ENCODE measurements at places on chromosomes 1 and 21.
A peak's percentile ranks its signal among the peaks of the same experiment; 100 is the strongest.

- no peak for DNase-seq
Observed at GRCh38 chr1:69914976-69915765, 290.2 kb downstream of the LRRC40 start.

- DNase-seq: no peak
Observed at GRCh38 chr1:89391686-89392085, 27.8 kb downstream of the GBP6 start.

DNA sequence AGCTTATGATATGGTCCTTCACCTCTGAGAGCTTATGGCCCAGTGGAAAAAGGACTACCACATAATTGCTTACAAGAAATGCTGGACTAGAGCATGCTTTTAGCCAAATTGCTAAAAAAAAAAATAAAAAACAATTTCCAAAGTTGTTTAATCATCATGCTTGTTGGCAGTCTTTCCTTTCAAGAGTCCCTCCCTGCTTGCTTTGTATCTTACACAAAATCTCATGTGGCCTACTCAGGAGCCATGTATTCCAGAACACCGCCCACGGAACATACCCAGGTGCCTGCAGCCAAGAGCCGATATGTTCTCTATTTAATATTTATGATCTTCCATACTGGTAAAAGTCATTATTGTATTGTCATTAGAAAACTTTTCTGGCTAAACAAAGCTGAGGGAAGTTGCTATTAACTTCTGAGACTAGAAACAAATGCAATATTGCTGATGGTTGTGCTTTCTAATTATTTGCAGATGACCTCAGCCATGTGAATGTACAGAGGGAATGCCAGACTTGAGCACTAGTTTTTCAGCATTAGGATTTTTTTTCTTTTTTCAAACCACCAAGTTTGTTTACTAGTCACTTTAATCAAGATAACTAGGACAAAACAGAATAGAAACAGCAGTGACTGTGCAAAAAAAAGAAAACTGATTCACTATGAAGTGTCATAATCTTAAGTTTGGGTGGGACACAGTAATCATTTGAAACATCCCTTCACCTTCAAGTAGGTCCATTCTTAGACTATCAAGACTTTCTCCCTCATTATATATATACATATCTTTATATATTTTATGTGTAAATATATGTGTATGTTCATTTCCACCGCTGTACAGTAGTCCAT is 129.3 kb upstream of the GORAB start:
- no peak for DNase-seq

DNA sequence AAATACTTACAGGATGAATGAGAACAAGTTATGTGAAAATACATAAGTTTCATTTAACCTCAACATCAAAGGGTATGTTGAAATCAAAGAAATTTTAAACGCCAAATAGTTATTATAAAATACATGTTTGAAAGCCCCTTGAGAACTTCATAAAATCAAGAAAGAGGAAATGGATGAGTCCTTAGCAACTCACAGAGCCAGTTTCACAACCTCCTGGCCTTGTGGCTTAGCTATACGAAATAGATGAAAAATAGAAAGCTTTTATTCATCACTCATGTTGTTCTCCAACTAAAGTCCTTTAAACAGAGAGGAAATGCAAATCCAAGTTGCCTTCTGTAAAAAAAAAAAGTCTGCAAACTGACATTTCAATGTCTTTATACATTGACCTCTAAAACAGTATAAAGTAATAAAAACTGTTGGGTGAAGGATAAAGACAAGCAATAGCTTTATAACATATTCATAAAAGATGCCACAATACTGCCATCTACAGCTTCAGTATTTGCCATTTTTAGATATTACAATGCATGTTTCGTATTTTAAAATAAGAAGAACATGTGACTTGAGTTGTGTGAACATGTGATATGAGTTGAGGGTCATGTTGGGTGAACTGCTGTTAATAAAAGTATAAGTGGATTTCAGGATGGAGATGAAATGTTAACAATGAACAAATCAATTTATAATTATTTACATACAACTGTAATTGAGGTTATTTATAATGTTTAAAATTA is 847.8 kb downstream of the MRPL39 start:
- DNase-seq: no peak

GRCh38 chr21:29186246-29186645 is 55.8 kb downstream of the MAP3K7CL start:
- no peak for DNase-seq

GRCh38 chr21:33047231-33047630 is 21.5 kb downstream of the OLIG2 start:
- no peak for DNase-seq

- DNase-seq: no peak
Observed at GRCh38 chr1:217026531-217026930, 303.3 kb upstream of the ESRRG start.

- no peak for DNase-seq
Observed at GRCh38 chr1:40058453-40059337, 18.2 kb downstream of the CAP1 start.

DNA sequence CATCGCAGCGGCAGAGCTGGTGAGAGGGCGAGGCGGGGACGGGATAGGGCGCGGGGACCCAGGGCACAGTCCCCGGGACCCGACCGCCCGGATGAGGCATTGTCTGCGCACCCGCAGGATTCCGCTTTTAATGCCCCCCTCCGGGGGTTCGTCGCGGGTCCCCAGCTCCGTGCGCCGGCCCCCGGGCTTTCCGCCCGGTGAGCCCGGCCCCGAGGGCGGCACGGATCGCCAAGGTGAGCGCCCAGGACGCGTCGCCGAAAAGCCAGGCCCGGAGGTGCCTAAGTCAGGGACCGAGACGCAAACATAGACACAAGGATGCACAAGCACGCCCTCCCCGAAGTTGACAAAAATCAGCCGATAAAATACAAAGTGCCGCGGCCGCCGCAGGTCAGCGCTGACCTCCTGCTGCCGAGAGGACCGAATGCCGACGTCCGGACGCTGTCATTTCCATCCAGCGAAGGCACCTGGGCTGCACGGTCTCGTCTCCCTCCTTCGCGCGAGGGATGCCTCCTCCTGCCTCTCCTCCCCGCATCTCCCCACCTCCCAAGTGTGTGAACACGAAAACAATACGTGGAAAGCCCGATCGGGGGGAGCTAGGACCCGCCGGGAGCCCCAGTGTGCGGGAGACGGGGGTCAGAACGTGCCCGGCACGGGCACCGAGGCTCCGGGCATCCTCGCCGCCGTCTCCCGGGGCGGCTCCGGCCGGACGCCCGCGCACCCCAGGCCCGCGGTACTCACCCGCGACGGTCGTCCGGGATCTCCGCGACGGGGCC is 101.1 kb upstream of the SOD1 start:
- DNase-seq: no peak

DNA sequence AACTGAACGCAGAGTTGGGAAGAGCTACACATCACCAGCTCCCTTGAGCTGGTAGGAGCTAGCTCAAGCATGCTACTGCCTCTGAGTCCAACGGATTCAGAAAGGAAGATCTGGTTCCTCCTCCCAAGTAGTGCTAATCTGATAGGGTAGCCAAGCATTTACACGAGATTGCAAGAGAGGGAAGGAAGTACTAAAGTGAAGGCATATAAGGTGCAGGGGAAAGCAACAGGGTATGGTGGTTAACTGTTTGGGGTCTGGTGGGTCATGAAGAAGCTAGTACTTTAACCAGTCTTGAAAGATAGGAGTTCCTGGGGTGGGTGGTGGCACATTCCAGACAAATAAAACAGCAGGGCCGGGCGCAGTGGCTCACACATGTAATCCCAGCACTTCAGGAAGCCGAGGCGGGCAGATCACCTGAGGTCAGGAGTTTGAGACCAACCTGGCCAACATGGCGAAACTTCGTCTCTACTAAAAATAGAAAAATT is 20.2 kb upstream of the ZNF436 start:
- DNase-seq: no peak

DNA sequence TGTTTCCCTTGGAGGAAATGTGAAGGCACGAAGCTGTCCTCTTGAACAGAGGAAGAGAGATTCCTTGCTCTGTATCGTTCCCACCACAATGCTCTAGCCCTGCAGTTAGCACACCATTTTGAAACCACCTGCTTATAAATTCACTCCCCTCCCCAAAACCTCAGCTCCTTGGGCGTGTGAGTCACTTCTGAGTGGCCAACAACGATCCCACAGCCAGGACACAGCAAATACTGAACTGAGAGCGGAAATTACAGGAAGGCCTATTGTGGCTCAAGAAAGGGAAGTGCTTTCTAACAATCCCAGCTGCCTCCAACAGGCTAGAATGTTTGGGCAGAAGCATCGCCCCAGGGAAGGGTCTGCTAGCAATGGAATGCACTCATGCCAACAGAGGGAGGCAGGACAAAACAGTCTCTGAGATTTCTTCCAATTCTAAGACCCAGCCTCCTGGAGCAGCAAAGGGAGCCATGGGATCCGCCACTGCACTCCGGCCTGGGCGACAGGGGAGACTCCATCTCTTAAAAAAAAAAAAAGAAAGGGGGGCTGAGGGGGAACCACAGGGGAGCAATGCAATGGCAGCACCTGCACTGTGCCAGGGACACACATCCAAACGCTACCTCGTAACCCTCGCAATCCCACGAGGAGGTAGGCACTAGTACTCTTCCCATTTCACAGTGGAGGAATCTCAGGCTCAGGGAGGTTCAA is 1.9 kb downstream of the TMEM53 start:
- peak; percentile 78 for DNase-seq

- no peak for DNase-seq
Observed at GRCh38 chr1:56287721-56288120, 291.6 kb downstream of the PLPP3 start.

- DNase-seq: no peak
Observed at GRCh38 chr21:46008893-46009621, 27.5 kb downstream of the COL6A1 start.

DNA sequence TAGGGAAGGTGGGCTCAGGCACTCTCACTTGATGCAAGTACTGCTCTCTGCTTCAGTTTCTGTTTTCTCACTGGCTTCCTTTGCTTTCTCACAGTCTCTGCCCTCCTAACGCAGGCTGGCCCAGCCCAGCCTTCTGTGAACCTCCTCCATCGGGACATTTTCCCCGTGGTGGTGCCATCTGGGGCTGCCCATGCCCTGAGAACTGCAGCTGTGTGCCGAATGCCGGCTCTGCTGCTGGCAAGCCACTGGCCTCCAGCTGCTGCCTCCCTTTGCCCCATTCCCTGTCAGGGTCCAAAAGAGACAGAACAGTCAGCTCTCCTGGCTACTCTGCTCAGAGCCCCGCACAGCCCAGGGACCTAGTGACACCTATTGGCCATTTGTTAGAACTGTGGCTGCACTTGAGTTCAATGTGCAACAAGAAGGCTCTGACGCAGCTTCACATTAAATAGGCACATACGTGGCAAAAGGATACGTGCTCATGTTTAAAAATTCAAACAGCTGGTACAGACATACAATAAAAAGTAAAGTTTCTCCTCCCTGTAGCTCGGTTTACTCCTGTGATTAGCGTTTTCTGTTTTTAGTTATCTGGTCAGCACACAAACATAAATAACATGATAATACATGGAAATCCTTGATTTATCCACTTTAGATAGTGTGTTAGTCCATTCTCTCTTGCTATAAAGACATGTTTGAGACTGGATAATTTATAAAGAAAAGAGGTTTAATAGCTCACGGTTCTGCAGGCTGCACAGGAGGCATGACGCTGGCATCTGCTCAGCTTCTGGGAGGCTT is 46.6 kb downstream of the FCRL5 start:
- DNase-seq: peak; percentile 89

DNA sequence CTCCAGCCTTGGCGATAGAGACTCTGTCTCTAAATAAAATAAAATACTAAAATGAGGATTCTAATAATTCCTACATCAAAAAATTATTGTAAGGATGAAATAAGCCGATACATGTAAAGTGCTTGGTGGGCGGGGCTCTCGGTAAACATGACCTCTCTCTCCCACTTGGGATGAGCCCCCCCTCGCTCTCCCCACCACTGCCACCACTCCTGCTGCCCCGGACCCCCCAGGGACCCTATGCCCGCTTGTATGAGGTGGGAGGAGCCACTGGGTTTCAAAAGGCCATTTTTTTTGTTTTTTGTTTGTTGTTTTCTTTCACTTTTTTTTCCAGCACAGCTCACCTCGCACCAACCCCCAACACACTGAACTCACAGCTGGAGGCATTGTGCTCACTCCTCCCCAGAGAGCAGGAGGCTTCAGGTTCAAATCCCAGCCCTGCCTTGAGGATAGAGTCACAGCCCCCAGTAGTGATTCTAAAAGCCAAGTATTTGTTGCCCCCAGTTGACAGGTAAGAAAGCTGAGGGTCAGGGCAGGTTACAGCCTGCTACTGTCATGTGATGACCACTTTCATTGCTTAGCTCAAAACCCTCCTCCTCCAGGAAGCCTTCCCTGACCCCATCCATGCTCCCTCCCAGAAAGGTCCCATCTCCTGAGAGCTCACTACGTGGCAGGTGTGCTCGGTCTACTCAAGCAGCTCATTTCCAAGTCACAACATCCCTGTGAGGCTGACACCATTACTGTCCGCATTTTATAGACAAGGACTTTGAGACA is 4.2 kb downstream of the SDC3 start:
- no peak for DNase-seq

DNA sequence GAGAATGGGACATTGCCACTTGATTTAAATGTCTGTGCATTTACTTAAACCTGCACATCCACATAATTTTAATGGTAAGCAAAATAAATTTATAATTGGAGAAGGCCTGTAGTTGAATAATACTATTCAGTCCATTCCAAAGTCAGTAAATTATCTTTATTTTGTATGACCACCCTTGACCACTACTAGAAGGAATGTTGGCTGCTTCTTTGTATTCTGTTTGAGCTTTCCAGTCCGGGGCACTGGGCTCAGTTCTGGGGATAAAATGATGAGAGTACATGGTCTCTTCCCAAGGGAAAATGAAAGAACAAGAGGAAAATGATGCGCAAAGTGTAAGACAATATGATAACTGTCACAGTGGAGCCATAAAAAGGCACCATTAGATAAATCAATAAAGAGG is 98.9 kb downstream of the CRB1 start:
- DNase-seq: no peak

DNA sequence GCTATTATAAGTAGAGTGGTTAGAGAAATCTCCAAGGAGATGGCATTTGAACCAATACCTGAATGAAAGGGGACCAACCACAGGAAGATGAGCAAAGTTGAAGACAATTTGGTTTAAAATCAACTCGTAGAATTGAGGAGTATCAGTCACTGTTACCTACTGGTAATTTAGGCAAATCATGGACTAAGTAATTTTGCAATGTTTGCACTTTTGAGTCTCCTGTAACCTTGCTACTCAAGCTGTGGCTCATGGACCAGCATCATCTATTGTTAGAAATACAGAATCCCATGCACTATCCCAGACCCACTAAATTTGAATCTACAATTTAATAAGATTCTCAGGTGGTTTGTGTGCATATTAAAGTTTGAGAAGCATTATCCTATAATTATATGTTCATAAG is 21.8 kb downstream of the RWDD3 start:
- no peak for DNase-seq

GRCh38 chr1:209552406-209553264 is 30.9 kb upstream of the CAMK1G start:
- no peak for DNase-seq

GRCh38 chr1:99146129-99146848 is 118.0 kb upstream of the PLPPR4 start:
- peak; percentile 3 for DNase-seq

DNA sequence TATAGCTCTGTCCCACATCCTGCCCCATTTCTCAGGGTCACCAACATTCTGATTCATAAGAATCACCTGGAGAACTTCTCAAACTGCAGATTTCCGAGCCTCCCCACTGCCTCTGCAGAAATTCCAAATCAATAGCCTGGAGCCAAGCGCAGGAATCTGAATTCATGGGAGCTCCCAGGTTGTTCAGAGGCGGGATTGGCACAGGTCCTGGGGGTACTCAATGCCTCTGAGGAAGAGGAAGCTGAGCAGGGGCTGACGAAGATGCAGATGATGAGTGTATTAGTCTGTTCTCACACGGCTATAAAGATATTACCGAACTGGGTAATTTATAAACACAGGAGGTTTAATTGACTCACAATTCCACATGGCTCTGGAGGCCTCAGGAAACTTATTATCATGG is 455.5 kb downstream of the MATN1 start:
- DNase-seq: no peak
